ENCODE measurements at places on chromosomes 7 and 10.

GRCh38 chr7:151107882-151108281, 21.6 kb downstream of the AGAP3 start:
- no peak for DNase-seq

DNA sequence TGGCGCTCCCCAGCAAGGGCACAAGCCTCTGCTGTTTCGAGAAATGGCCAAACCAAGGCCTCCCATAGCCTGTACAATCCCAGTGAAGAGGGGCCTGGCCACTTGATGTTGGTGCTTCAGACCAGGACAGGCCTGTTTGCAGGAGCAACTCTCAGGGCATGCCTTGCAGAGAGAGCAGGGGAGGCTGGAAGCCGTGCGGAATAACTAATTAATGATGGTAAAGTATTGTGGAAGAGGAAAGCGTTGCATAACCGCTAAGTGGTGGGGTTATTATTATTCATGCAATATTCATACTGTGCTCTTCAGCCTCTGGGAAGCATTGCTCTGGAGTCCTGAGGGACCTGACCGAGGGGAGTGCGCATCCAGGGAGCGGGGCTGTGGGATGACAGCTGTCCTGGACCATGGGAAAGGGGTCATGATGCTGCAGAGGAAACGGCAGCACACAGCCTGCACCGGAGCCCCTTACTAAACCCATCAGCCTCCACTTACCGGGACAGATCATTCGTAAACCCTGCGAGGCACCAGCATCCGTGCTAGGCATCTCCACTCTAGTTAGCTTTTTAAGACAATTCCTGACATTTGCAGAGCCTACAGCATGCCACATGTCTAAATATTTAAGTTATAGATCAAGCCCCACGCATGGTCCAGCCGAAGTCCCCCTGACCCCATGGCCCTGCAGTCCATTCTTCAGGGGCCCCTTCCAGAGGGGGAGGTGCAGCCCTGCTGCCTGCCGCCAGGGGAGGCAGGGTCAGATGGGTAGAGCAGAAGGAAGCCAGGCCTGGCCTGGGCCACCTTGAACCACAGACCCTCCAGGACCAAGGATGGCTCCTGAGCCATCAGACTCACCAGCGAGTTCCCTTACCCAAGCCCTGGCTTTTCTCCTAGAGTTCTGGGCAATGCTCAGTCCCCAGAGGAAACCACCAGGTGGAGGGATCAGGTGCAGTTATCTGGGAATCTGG, 11.6 kb downstream of the TMEM273 start:
- no peak for DNase-seq

DNA sequence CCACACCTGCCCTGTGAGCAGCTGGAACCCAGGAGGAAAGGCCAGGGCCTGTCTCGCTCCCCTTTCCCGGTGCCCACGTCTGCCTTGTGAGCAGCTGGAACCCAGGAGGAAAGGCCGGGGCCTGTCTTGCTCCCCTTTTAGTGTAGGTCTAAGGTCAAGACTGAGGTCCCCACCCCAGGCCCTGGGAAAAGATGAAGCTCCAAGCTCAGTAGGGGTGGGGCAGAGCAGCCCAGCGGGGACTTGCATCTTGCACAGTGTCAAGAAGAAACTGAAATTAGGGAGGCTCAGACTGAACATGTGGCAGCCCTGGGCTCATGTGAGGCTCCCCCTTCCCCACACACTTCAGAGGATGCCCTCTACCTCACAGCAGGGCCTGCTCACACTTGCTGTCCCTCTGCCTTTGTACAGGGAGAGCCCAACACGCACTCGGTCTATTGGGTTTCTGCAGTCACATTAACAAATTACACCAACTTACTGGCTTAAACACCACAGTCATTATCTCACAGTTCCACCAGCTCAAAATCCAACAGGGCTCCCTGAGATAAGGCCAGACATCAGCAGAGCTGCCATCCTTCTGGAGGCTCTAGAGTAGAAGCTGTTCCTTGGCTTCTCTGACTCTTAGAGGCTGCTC, 12.4 kb downstream of the POLL start:
- no peak for DNase-seq

DNA sequence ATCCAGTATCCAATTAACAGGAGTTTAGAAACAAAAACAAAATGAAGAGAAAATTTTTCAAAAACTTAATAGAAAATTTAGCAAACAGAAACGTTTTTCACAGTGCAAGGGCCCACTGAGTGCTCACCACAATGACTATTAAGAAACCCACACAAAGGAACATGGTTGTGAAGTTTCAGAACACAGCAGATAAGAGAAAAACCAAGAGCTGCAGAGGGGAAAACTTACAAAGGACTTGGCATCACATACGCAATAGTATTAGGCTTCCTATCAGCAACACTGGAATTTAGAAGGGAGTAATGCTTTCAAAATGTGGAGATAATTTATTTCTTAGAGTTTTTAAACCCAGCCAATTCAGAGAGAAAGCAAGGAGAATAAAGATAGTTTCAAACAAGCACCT, 1.7 kb upstream of the C7orf25 start:
- DNase-seq = no peak

DNA sequence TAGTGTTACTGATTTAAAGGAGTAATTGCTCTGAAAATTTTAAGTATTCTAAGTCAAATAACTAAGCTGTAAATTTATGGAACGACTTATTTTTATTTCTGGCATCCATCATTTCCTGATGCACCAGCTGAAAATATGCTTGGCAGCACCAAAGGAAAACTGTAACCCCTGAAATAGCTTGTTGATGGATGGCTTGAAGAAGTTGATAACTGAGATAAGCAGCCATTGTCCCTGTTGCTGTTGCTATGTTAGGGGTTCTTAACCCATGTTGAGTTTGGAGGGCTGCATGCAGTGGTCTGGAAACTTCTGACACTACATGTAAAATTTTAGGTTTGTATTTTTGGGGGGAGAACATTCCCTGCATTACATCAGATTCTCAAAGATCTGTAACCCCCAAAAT, 30.6 kb downstream of the RPA3 start:
- DNase-seq = no peak

- DNase-seq = no peak
Observed at GRCh38 chr10:58335306-58336005, 650 bp downstream of the UBE2D1 start.

DNA sequence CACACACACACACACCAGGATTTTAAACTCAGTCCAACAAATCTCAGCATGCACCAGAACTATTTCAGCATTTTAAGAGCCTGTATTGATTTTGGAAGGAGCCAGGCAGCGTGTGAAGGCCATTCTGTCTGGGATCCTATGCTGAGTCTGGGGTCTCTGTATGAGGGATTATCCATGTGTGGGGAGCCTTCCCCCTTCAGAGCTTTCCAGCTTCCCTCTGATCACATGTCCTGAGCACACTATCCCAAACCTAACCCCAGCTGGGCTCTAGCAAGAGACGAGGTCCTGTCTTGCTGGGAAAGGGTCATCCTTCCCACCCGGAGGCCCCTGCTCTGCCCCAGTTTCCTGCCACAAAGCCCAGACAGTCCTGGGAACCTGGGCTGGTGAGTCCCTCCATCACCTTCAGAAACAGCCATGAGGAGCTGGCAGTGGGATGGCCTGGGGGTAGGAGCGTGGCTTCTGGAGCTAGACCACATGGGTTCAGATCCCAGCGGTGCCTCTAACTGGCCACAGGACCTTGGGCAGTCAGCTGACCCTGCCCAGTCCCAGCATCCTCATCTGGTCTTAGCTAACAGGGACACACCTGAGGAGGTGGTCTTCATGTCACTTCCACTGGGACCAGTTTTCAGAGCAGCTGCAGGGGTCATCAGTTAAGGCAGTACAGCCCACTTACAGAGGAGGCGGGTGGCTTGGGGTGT, 79.6 kb upstream of the RET start:
- no peak for DNase-seq

GRCh38 chr7:153422291-153423209, 629.6 kb upstream of the DPP6 start:
- no peak for DNase-seq

GRCh38 chr10:112269266-112269665, 13.9 kb upstream of the TECTB start:
- DNase-seq = no peak

DNA sequence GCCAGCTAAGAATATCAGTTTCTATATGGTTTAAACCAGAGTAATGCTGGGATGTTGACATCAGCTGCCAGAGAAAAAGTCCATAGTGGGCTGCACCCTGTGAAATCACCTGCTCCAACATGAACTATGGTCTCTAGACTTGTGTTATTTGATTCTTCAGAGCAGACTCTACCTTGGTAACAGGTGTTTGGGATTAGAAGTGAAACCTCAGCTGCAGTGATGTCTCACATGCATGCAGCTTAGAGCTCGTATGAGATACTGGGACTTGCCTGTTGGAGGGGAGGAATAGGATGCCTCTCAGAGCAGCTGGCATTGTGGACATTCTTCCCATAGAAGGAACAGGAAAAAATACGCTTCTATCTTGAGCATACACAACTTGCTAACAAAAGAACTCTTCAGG, 287.1 kb upstream of the CSTF2T start:
- DNase-seq = no peak

DNA sequence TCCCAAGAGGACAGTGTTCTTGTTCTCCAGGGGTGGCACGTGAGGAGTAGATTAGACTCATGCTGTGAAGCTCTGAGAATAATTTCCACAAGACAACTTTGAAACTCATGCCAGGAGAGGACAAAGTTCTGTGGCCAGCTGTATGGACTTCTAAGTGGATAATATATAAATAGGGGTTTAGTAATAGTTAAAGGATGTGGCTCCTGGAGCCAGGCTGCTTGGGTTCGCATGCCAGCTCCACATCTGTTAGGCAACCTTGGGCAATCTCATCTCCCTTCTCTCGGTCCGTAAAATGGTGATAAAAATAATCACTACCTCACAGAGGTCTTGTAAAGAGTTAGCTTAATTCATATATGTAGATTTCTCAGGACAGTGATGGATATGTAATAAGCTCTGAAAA, 35.8 kb downstream of the ACSL5 start:
- no peak for DNase-seq

GRCh38 chr7:105122619-105123018, 108.6 kb downstream of the KMT2E start:
- DNase-seq = no peak
